ENCODE measurements at places on chromosomes 2 and 18.

GRCh38 chr2:101821828-101822458 lies 124.4 kb downstream of the MAP4K4 start:
- no peak for DNase-seq

GRCh38 chr2:195388028-195388427 lies 269.0 kb upstream of the SLC39A10 start:
- no peak for DNase-seq

GRCh38 chr2:146158072-146158674 lies 1638.3 kb upstream of the ZEB2 start:
- DNase-seq = no peak

DNA sequence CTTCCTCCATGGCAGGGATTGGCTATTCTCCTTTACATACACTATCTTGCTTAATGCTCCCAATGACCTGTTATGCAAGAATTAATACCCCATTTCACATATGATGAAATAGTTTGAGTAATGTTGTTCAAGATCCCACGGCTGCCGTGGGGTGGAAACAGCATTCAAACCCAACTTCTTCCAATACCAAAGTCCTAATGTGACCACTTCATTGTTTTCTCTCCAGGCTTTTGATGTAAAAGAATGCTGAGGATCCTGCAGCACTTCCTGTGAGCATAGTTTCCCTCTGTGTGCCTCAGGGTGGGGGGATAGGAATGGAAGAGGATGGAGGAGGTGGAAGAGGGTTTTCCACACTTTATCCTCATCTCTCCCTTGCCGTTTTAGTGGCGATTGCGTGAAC lies 199.4 kb downstream of the IRS1 start:
- no peak for DNase-seq

DNA sequence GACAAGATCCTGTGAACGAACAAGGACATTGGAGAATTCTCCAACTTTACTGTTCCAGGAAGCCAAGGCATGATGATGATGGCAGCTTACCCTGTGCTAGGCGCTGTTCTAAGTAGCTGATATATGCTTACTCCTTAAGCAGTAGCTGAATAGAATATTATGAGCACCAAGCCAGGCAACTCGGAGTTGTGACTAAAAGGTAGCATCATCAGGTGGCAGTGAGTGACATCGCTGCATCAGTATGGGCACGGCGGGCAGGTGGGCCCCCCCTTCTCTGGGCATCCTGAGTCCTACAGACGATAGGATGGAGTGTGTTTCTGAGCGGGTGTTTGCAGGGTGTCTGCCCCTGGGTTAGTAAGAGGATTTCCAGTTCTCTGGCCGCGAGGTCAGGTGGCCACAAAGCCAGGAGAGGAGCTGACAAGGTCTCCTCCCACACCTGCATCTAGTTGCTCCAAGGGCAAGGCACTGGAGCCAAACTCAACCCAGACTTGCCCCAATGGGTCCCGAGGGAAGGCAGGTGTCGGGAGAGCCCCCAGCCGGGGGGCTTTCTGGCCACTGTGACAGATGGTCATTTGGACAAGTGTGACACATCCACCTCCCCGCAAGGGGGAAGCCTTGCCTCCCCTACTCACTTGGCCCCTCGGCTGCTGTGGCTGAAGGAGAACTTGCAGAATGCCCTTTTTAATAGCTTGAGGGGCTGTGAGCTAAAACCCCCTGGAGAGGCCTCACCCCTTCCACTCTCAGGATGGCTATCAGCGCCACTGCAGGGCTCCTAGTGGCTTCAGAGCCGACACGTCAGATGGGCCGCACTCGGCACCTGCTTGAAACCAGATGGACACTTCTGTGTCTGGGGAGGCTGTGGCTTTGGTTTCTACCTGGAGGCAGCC lies 55.5 kb downstream of the CRACDL start:
- DNase-seq = peak; percentile 3

- no peak for DNase-seq
Observed at GRCh38 chr2:198441246-198441645, 636.9 kb downstream of the PLCL1 start.

DNA sequence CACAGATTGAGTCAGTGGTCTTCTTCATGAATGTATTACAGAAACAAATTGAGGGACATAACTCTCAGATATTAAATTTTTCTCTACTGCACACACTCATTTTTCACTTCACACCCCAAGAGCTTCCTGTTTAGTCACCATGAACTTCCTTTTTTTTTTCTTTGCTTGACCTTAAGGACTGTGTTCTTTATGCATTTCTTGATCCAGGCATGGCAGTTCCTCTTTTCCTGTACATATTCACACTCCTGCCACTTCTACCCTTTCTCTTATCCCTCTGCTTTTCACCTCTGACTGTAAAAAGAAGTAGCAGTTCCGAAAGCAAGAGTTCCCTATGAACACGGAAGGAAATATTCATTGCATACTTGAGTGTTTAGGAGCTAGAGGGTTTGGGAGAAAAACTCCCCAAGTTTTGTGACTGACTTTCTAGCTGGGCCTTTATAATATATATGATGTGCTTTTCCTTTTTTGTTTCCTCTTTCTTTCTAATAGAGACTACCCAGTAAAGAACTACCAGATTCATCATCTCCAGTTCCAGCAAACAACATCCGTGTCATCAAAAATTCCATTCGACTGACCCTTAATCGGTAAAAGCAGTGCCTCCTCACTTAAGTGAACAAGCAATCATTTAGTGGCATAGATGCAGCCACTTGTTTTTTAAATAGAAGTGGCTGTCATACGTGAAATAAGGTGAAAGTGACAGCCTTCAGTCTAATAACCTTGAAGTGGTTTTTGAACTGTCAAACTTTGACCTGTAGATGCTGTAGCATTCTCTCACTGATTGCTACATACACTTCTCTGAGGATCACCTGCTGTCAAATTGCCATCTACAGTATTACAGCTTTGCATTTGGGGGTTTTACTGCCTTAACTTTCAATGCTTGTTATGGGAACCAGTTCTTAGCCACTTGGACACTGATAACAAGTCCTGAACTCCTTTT lies 40.8 kb downstream of the PAPOLG start:
- no peak for DNase-seq

DNA sequence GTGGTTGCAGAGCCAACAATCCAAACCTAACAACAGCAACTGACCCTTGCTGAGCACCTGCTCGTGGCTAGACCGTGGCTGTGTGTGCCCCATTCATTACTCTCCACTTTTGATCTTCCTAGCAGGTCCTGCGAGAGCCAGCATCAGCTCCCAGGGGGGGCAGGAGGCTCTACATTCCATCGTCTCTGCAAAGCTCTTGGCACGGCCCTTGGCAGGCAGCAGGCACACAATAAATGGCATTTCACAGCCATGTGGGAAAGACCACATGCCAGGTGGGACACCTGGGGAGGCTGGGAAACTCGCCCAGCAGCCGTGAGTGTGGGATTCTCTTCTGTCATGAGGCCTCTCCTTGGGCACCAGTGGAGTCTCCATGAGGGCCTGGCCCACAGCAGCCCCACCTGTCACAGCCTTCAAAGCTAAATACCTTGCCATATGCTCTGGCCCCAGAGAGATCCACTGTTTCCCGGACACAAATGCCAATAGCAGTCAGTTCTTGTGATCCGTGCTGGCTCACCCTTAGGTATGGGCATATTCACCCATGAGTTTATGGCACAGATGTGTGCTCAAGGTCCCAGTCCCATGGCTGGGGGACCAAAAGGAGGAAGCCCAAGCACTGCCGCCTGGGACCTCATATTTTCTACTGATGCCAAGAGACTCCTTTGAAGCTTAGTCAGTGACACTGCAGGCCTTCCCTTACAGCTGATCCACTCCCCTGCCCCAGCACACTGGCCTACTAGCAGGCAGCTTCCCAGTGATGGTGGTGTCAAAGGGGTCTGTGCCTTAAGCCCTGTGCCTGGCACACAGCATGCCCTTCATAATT lies 6.8 kb upstream of the TEX51 start:
- no peak for DNase-seq

DNA sequence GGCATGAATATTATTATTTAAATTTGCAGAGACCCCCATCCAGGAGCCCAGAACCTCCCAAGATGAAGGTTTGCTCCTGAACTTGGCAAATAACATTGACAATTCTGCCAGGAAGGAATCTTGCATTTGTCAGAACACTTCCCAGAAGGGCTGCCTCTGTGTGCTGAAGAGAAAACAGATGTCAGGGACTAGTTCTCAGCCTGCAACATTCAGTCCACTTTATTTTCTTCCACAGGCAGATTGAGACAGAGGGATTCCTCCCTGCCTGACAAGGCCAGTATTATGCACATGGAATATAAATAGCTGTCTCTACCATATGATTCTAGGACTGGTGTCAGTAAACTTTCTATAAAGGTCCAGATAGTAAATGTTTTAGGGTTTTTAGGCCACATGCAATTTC lies 171.5 kb upstream of the SIX2 start:
- no peak for DNase-seq

DNA sequence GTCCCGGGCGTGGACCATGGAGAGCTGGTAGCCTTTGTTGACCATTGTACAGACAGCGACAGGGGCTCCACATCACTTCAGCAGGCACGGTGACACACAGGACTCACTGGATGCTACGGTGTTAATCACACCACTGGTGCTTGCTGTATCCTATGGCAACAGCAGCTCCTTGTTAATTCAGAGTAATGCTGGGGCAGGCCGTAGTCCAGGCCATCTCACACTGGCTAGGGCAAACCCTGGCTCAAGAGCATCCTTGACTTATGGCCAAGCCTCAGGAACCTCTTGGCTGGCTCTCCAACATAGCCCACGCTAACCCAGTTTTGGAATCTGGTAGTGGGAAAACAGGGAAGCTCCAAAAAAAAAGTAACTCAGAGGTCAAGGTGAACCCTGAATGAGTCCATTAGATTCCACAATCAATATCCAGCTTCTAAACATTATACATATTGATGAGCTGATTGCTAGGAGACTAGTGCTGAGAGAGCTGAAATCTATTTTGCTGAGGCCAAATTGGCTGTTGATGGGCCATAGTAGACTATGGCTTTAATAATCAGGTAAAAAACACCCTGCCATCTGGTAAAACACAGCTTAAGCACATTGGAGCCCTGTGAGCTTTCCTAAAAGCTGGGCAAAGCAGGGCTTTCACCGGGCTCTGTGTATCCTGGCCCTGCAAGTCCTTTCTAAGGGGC lies 253.6 kb downstream of the PRKCE start:
- DNase-seq = no peak

DNA sequence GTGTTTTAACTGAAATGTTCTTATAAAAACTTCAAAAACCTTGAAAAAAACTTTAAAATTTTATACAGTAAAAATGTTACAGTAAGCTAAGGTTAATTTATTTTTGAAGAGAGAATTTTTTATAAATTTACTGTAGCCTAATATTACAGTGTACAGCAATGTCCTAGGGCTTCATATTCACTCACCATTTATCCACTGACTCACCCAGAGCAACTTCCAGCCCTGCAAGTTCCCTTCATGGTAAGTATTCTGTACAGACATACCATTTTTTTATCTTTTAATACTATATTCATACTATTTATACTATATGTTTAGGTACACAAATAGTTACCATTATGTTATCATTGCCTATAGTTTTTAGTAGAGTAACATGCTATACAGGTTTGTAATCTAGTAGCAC lies 396.7 kb upstream of the MMADHC start:
- no peak for DNase-seq

DNA sequence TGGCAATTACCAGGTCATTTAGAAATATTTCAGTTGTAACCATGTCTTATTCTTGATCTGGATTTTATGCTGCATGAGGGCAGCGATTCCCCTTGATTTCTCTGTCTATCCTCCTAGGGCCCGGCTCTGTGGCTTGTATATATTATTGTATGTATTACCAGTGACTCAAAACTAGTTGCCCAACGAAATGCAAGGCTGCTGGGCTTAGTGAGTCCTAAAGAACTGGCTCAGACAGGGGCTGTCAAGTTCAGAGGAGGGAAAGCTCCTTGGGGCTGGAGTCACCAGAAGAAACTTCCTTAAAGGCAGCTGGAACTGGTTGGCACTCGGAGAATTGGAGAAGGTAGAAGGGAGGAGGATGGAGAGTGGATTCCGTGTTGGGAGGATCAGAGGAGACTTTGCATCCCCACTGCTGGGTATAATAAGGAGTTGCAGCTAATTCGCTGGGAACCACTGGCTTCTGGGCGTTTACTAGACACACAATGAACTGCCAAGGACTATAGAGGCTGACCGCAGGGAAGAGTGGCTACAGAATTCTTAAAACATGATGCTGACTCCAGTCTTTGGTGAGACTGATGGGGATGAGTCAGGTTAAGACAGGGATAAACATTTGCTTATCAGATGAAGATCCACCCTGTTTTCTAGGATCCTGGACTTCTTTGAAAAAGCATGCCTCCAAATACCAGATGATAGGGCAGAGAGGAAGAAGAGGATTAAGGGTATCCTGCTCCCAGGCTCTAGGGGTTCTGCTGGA lies 104.3 kb downstream of the PRKCE start:
- no peak for DNase-seq

DNA sequence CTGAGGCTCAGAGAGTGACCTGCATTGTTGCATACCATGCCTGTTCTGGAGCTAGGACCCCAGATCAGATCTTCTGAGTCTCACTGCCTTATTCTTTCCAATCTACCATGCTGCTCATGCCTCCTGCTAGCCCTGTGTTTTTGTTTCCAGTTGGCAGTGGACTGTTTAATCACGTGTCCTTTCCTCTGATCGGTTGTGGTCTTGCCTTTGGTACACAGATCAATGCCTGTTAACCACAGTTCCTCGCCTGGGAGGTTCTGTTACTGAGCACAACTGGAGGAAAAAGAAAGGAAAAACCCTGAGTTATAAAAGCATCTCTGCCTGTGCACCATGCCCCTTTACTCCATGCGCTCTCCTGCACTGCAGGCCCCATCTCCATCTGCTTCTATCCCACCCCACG lies 329.1 kb downstream of the SETBP1 start:
- DNase-seq = no peak

GRCh38 chr2:120455390-120455789 lies 109.5 kb downstream of the INHBB start:
- DNase-seq = no peak

DNA sequence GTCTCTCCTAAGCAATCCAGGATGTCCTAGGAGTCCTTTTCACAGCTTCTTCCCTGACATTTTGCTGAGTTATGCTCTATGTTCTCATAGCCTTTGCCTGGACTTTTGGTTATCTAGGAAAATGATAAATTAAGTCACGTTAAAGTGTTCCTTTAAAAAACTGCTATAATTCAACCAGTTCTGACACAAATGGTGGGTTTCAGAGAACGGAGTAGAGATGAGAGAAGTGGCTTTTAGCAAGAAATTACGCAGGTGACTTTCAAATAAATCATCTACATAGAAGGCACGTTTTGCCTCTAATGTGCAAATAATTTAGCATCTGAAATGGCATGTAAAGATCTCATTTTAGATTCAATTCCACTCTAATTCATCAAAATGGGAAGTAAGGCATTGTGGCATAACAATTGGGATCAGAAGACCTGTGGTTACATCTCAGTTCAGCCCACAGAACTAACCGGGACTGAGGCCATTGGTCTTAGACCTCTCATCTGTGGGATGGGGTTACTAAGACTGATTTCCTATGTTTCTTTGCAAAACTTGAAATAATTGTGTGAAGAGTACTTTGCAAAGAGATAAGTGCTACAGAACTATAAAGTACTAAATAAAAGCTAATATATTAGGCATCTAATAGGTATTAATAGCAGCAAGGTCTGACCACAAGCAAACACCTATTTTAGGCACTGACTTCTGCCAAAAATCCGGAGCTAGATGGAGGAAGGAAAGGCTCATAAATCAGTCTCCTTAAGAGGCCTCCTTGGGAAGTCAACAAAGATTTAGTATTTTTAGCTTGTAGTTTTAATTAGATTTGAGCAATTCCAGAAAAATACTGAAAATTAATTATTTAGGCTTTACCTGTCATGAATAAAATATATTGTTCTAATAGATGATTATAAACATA lies 211.4 kb downstream of the PIEZO2 start:
- no peak for DNase-seq

GRCh38 chr2:206378835-206379234 lies 64.5 kb upstream of the ADAM23 start:
- DNase-seq = no peak
